ENCODE measurements at places on chromosomes 13 and 19. TPM values are rescaled to one million over a fixed set of nuclear protein-coding genes. Genes with fewer than 3 reads are reported as not detected.

SIGLECL1 gene
- not detected for total RNA-seq

IGFL4 gene
- total RNA-seq, result not detected

CLEC17A gene
- total RNA-seq, result not detected

LRG1 gene
- 0.21 TPM for total RNA-seq

MCEMP1 gene
- not detected for total RNA-seq

C19orf33 gene
- 300 TPM for total RNA-seq

FAM124A gene
- total RNA-seq, result 0.48 TPM

WASF3 gene
- 11.4 TPM for total RNA-seq

DHDH gene
- total RNA-seq, result 1.5 TPM

ZNF835 gene
- 7.7 TPM for total RNA-seq

PROZ gene
- total RNA-seq, result not detected

COMP gene
- total RNA-seq, result not detected
